NCI-H187 treated with DMSO at 0.1 percent for 48 hours (cell line): ENCODE measurements at places on chromosomes 7 and 10.

- DNase-seq = no peak
Measured at GRCh38 chr10:97948822-97949221, 81.6 kb downstream of the CRTAC1 start.

DNA sequence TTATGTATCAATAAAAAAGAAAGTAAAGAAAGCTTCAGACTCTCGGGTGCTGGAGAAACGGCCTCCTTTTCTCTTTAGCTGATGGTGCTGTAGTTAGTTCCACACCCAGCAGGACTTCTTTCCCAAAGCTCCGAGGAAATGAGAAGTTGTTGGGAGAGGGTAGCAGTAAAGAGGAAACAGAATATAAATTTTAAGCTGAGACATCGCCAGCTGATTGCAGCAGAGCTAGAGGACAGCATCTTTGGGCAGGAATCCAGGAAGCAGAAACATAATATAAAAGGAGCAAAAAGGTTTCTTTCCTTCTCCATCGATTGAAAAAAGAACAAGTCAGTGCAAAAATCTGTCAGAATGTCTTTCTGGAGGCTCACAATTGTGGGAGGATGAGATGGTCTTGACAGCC lies 616.9 kb upstream of the FOXK1 start:
- no peak for DNase-seq

DNA sequence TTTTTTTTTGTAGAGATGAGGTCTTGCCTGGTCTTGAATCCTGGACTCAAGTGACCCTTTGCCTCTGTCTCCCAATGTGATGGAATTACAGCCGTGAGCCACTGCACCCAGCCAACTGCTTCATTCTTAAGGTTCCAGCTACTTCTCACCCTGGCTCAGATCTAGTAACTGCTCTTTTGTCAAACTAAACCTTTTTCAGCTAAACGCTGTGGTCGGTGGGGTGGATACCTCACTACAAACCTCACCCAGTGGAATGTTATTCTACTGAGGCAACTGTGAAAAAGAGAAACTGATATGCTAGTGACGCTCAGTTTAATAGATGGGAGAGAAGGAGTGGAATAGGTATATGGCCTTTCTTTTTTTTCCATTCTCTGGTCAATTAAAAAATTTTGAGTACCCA lies 1.7 kb upstream of the MRLN start:
- DNase-seq = no peak

DNA sequence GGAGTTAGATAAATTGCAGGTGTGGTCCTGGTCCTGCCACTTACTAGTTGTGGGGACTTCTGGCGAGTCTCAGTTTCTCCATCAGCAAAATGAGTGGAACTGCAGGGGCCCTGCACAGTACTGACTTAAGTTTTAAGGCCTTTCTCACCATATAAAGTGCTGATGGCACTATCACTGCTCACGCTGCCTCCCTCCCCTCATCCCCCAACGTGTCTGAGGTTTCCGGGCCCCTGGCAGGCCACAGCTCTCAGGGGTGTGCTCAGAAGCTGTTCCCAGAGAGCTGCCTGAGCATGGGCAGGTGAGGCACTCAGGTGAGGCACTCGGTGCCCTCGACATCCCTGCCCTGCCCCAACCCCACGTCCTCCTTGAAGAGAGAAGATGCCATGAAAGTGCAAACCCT lies 74.2 kb downstream of the VOPP1 start:
- DNase-seq = no peak

DNA sequence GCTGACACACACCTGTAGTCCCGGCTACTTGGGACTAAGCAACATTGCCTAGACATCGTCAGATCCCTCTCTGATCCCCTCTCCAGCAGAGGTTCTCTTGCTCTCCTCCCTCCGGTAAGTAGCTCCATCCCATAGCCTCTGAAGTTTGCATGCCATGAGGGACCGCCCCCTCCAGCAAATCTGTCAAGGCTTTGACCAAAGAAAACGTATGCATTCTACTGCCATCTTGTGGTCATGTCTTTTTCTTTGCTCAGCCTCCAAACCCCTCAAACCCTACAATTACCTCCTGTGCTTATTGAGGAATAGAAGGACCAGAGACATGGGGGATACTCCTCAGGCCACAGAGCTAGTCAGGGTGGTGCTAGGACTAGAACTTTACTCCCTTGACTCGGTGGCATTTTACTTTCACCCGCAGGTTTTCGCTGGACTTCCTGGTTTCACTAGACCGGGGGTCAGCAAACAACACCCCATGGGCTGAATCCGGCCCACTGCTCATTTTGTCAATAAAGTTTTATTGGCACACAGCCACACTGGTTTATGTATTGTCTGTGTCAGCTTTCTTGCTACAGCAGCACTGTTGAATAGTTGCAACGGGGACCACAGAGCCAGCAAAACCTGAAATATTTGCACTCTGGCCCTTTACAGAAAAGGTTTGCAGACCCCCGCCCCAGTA lies 202.6 kb upstream of the FOXK1 start:
- no peak for DNase-seq

- DNase-seq = no peak
Measured at GRCh38 chr7:137715121-137715520, 131.7 kb downstream of the DGKI start.

DNA sequence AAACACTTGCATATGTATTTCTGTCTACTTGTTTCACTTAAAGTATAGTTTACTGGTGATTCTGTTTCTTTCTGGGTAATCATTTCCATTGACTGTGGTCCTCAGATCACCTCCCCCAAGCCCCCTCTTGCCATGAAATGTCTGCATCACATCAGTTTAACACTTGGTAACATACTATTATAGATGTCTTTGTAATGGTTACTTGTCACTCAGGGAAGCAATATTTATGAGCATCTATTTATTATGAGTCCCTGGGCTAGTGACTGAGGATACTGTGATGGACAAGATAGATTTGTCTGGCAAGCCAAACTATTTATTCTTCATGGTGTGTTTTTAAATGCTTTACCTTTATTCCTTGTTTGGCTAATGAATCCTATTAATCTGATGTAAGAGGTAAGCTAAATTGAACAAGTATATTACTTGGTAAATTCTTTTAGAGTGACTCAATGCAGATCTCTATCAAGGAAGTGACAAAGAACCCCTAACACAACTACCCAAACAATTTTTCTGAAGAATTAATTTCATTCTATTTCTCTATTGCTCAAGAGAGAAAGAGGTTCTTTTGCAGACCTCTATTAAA lies 270.9 kb downstream of the RELN start:
- no peak for DNase-seq

GRCh38 chr7:99369767-99370391 lies 4.7 kb upstream of the ARPC1B start:
- no peak for DNase-seq

GRCh38 chr7:157139111-157139809 lies 534 bp downstream of the UBE3C start:
- no peak for DNase-seq

DNA sequence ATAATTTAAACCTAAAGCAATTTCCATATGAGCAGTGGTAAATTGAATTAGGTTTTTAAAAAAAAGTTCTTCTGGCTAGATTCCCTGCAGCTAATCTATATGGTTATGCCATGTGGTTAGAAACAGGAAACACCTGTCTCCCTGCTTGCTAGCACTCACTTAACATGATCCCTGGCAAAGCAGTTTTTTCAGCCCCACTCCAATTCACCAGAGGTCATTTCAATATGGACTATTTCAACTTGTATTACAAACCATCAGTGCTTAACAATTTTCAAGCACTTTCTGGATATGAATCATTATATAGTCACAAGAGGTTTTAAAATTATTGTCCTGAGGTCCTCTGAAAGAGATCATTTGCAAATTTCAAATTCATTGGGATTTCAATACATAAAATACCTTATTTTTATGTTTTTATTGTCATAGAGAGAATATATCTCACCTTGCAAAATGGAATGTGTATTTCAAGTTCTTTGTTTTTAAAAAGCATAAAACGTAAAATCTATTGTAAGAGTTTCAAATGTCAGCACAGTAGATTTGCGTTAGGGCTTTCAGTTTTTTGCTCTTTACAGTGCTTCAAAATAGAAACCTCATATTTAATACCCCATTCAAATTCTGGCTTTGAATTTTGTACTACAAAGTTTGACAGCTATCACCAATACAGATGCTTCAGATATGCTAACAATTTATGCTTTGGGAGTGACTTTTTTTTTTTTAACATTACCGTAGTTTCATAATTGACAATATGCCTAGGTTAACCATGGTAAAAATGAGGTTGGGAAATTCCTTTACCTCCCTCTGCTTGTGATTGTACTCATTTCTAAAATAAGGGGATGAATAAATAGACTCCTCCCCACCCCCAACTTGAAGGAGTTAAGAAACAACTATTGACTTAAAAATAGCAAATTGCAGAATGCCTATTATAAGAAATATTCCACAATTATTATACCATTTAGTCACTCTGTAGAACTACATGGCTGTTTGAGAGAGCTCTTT lies 117.5 kb upstream of the HGF start:
- peak; percentile 32 for DNase-seq

DNA sequence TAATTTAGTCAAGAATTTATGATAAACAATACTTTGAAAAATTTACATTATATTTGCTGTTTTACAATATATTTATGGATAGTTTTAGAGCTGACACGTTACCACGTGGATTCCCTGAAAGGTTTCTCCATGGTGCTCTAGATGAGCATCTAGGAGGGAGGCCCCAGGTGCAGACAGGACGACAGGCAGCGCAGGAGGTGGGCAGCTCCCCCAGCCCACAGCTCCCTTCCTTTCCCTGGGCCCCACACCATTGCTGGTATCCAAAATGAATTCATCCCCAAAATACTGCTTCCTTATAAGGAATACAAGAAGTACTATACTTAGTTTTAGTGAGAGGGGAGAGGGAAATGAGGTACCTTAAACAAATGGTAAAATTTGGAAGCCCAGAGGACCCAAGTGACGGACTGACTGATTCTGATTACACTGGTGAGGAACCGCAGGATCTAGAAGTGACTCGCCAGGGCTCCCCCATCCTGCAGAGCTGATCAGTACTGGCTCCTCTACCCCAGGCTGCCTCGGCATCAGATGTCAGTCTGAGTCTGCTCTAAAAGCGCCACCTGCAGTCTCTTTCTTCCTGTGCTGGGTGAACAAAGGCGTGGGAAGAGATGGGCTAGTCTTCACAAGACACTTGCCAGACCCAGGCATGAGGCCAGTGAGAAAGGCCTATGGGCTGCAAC lies 89.2 kb downstream of the DLG5 start:
- DNase-seq = peak; percentile 15

GRCh38 chr10:109173937-109174336 lies 749.4 kb downstream of the XPNPEP1 start:
- DNase-seq = no peak

DNA sequence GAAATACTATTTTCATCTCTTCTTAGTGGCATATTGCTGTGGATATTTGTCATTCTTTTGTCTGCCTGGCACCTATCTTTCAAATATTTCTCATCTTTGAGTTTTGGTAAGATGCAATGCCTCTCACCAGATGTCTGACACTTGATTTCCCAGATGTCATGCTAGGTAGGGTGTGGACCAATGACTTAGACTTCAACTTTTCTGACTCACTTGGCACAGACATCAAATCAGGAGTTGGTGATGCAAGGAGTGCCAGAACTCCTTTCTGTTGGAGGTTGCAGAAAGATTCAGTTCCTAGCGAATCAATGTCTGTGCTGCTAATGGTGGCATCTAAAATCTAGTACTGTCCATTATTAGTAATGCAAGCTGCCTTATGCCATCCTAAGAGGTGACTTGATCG lies 216.9 kb upstream of the FERD3L start:
- no peak for DNase-seq

GRCh38 chr10:100347568-100348195 lies 649 bp downstream of the SCD start:
- DNase-seq = no peak

GRCh38 chr10:58404001-58404400 lies 18.8 kb downstream of the TFAM start:
- DNase-seq = no peak

DNA sequence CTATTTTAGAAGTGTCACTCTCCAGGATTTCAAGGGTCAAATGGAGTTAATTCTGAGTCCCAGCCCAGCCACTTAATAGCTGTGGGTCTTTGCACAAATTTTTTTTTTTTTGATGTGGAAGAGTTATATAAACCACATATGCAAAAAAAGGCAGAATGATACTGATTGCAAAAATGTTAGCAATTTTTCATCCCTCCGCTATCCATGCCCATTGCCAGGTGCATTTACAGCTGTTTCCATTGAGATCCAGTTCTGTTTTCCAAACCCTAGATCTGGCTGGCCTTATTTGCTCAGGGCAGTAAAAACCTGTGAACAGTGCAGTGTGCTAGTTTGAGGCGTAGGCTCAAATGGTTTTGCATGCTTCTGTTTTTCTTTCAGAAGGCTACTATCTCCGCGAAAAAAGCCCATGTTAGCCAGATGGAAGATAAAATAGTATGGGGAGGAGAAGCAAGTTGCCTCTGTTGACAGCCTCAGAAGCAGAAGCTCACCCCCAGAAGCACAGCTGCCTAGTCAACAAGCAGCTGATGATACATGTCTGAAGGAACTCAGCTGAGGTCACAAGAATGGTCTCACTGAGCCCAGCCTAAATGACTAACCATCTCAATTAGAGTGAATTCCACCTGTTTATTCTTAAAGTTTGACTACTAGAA lies 997 bp upstream of the ZNF138 start:
- DNase-seq = no peak

DNA sequence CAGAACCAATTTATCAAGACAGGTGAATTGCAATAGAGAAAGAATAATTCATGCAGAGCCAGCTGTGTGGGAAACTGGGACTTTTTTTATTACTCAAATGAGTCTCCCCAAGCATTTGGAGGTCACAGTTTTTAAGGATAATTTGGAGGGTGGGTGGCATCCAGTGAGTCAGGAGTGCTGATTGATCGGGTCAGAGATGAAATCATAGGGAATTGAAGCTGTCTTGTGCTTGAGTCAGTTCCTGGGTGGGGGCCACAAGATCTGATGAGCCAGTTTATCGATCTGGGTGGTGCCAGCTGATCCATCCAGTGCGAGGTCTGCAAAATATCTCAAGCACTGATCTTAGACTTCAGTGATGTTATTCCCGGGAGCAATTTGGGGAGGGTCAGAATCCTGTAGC lies 9.9 kb upstream of the MYO1G start:
- no peak for DNase-seq

- DNase-seq = no peak
Measured at GRCh38 chr7:151011097-151011409, 13.2 kb downstream of the ATG9B start.
